SK-N-MC (cell line): ENCODE measurements at places on chromosomes 1 and 21.

DNA sequence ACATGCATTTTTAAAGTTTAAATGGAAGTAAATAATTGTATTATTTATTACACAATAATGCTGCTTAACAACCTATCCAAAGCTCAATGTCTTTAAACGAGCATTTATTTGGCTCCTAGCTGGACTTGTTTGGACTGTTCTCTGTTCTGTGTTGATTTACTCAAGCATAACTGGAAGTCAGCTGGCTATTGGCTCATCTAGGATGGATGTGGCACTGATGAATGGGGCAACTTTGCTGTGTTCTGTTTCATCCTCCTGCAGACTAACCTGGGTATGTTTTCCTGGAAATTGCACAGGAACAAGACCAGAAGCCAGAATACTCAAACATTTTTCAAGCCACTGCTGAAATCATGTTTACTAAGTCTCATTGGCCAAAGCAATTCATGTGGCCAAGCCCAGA lies 70.8 kb upstream of the HSD17B7 start:
- DNase-seq: no peak

GRCh38 chr1:76006234-76006633 lies 68.3 kb upstream of the ST6GALNAC3 start:
- peak; percentile 34 for DNase-seq

DNA sequence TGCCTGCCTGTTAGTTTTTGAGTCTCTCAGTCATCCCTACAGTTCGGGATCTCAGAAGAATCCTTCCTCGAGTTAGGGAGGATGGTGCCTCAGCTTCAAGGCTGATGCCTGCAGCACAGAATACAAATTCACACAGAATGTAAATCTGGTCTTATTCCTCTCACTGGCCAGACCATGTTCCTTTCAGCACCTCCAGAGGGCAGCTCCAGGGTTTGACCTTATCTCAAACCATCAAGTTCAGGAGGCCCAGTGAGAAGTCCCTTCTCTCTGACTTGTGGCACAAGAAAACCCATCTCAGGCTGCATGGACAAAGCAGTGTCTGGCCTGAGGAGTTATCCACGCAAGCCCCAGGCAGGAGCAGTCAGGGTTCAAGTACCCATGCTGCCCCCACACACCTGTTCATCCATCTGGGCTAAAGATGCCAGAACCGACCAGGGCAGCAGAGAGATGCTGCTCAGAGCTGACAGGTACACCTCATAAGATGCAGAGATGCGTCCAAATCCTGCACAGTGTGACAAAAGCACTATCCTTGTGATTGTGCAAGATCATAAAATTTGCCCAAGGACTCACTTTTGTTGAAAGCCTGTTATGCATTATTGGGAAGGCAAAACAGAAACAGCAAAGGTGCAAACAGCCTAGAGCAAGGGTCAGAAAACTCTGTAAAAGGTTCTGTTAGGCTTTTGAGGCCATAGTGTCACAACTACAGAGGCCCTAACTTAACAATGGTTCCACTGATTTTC lies 49.8 kb downstream of the BCAR3 start:
- DNase-seq: no peak

DNA sequence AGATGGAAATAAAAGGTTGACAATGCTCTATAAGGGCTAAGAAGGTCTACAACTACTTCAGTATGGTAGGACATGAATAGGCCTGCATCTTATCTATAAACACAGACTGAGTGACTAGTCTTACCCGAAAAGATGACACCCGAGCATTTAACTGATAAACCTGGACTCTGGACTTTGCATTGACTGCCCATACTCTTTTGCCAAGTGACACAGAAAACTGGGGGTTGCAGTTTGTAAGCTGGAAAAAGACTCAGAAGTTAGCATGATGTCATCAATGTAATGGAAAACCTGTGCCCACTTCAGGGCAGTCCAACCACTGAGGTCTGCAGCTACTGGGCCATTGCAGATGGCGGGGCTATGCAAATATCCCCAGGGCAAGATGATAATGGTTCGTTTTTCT lies 258.3 kb upstream of the NEGR1 start:
- no peak for DNase-seq

GRCh38 chr1:28246427-28246832 lies 10.5 kb downstream of the ATP5IF1 start:
- DNase-seq: no peak

- DNase-seq: no peak
Observed at GRCh38 chr1:70706381-70707037, 295.4 kb downstream of the CTH start.

DNA sequence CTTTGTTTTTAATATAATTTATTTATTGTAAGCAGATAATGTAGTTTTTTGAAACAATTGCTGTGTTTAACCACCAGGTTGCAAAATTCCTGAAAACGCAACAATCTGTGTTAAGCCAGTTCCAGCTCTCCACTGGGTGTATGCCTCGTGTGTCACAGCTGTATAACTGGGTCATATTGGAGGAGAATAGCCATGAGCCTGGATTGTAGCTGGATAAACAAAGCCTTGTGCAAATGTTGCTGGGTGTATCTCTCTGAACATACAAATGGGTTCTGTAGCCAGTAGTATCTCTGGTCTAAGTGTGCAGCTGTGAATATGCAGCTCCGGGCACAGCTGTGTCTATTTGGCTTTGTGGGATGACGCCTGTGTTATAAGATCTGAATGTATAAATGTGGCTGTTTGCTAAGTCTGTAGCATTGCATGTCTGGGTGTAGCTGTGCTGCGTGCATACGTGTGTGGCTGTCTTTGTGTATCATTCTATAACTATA lies 2.8 kb downstream of the TCEA3 start:
- DNase-seq: no peak

GRCh38 chr1:39826583-39826982 lies 37.9 kb upstream of the BMP8B start:
- no peak for DNase-seq

DNA sequence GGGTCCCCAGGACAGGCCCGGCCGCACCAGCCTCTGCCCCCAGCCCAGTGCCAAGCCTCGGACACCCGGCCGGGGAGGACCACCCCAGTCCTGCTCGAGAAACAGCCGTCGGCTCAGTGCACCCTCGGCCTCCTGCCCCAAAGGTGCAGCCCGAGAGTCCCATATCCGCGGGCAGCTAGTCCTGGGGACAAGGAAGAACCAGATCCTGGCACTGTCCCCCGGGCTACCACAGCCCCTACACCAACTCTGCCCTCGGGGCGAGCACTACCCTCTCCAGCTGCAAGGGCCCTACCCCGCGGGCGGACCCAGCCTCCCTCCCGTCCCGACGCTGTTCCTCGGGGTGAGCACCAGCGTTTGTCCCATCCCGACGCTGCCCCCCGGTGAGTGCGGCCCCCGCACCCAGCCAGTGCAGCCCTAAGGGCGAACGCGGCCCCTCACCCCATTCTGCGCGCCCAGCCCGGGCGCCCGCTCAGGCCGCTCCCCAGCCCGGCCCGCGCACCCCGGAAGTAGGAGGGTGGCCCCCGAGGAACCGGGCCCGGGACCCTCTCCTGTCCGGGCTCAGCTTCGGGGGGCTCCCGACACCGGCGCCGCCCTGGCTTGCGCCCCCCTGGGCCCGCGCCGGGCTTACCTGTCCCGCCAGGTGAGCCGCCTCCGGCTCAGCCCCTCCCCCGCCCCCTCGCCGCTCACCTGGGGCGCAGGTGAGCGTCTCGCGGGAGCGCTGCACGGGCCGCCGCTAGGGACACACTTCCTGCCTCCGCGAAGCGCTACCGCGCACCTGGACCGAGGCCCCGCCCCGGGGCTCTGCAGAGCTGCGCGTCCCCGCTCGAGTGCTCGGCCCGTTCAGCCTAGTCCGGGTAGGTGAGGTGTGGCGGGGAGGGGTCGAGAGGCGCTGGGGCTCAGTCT lies at the start of gene KDF1:
TSS of gene KDF1 (minus strand) at position 747 of the 903 bp plus-strand sequence. CDS start 8,088 bp downstream, outside the sequence.
- DNase-seq: no peak

DNA sequence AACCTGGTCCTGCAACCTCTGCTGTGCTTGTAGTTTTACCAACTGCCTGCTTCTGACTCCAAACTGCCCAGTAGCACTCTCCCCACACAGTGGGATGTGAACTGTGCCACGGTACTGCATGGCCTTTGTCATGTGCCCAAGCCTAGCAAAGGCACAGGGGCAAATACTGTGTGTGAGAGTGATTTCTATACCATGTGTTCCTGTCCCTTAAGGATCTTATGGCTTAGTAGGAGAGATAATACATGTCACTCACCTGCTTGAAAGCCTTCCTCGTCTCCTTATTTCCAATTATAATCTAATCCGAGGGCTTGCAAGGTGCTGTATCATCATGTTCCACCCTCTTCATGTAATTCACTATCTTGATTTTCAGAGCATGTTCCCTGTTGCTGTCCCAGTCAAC lies 51.3 kb downstream of the UBE4B start:
- DNase-seq: no peak

- no peak for DNase-seq
Observed at GRCh38 chr1:203361945-203362719, 11.2 kb upstream of the FMOD start.

DNA sequence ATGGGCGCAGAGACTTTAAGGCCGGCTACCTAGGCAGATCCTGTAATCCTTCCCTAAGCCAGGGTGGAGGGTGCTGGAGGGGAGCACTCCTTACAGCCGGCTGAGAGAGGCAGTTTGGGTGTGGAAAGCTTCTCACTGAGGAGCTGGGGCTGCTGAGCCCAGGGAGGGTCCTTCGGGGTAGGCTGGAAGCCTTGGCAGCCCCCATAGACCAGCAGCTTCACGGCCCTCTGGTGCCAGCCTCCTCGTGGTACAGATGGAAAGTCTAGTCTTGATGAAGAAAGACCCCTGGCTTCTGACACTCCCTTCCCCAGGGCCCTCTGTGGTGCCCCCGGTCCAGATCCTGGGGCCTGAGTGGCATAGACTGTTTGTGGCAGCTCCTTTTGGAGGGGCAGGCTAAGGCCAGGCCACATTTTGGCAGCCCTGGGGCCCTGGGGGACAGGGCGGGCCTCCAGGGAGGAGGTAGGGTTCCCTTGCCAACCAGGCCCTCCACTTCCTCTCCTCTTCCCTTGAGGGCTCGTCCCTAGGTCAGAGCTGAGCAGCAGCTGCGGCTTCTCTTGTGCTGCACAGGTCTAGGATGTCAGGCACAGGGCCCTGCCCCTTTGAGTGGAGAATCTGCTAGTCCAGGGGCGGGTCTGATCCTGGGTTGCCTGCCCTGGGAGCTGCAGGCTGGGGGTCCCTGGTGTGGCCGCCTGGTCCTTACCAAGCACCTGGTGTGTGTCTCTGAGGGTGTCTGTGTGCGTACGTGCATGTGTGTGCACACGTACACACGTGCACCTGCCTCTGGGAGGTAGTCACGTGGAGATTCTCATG lies 4.8 kb downstream of the AMPD2 start:
- DNase-seq: no peak

GRCh38 chr1:7159116-7159781 lies 374.0 kb downstream of the CAMTA1 start:
- DNase-seq: no peak

DNA sequence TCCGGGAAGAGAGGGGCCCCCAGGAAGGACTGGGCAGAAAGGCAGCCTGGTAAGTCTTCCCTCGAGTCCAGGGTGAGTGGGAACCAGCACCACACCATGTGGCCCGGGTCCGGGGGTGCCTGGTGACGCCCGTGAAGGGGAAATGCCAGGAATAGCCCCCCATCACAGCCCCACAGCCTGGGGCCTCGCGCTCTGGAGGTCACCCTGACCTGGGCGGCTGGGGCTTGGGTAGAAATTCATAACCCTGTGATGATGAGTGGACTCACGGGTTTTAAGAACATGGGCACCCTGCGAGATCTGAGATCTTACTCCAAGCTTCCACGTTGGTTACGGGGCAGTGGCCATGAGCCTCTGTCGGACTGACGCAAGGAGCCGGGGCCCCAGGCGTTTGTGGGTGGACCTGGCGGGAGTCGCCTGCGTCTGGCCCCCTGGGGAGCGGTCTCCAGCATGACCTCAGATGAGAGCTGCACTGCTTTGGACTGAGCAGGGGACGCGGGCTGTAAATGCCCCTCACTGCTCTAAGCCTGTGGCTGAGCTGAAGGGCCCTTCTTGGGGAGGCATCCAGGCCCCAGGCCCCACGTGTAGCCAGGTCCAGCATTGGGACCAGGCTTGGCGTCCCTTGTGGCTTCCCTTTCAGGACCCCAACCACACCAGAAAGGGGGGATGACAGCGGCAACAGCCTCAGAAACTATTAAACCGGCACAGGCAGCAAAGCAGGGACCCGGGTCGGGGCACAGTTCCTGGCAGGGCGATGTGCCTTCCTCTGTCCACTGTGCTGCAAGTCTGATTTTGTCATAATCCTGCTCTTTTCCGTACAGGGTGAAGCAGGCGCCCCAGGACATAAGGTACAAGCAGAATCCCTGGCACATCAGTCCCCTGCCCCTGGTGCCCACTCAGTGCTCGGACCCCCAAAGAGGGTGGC lies 60.0 kb downstream of the SLC19A1 start:
- DNase-seq: no peak

DNA sequence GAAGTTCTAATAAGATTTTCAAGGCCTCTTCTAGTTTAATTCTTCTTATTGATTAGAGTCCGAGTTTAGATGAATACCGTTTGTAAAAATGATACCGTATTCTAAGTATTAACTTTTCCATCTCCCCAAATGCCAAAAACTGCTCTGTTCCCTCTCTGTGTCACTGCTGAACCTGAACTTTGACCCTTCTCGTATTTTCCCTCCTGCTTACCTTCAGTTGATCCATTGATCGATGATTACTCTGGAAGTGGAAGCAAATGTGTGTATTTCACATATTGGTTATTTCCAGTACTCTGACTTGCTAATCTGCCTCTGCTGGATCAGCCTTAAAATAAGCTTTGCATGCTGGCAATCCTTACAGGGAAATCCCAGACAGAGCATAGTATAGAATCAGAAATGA lies 68.5 kb downstream of the KIF1B start:
- DNase-seq: no peak

- DNase-seq: no peak
Observed at GRCh38 chr1:236762410-236762809, 32.7 kb upstream of the MTR start.

GRCh38 chr1:27053977-27054753 lies 41.5 kb upstream of the TENT5B start:
- DNase-seq: no peak

- DNase-seq: no peak
Observed at GRCh38 chr1:114482585-114482984, 28.4 kb downstream of the TRIM33 start.

DNA sequence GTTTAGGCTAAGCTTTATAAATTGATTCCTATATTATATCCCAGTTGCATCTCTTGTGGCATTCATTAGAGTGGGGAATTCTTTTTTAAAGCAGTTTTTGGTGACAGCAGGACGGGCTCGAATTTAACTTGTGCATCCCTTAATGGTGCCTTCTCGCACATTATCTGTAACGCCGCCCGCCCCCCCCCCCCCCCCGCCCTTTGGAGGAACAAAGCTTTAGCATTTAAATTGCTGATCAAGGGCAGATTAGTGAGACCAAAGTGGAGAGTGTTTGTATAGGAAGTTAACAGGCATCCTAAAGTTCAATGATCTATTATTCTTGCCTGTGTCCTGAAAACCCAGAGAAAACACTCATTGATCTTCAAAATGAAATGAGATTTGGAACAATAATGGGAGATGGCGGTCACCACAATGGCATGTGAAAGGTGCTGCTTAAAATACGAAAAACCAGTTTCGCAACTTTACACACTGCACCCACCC lies 2.2 kb downstream of the LMO4 start:
- DNase-seq: no peak

GRCh38 chr1:201098992-201099677 lies 13.1 kb downstream of the CACNA1S start:
- DNase-seq: no peak
